Activated T-cell treated with anti-CD3 and anti-CD28 coated beads, Interleukin-2, amount 50 U/mL, for 72 hours (primary cell): ENCODE measurements at places on chromosomes 3 and 15. TPM values are rescaled to one million over a fixed set of nuclear protein-coding genes. Genes with fewer than 3 reads are reported as not detected.

APOD gene
- total RNA-seq, result 4.3 TPM

GPR149 gene
- total RNA-seq, result not detected

SUCNR1 gene
- total RNA-seq, result not detected

GAP43 gene
- total RNA-seq, result not detected

- no peak for DNase-seq
Measured at GRCh38 chr3:168933614-168934013, 729.9 kb downstream of the MECOM start.

DNA sequence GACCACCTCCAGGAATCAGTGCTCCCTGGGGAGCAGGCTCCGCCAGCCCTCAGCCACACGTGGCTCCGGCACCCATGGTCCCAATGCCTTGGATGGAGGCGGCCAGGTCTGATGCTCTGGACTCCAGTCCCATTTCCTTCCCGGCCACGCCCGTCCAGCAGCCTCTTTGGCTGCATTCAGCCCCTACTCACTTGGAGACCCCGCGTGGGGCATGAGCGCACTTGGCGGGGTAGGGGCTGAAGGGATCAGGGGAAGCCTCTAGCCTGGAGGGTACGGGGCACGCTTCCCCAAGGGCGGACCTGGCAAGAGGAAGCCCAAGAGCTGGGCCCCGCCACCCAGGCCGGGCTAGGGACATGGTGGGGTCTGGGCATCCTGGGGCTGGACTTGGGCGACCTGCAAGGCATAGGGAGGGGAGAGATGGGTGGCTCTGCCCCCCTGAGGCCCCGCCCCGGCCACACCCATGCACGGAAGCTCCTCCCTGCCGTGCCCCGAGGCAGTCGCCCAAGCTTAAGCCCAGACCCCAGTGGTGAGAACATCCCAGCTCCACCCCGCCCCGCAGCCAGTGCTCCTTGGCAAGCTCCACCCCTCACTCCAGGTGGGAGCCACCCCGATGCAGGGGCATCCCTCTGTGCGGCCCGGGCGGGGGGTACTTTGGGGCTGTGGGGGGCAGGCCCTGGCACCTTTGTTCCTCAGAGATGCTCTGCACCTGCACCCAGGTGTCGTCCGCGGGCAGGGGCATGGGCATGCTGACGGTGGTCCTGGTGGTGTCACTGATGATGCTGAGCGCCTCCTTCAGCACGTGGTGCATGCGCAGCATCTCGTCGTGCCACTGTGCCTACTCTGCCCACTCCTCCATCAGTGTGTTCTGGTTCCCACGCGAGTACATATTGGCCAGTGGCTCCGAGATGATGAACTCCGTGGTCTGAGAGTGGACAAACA is 163.5 kb downstream of the GOLGA6L4 start:
- DNase-seq, result no peak

GRCh38 chr3:141921316-141921715 is 44.9 kb downstream of the ATP1B3 start:
- no peak for DNase-seq

GRCh38 chr3:50100386-50100785 is 11.7 kb downstream of the RBM5 start:
- no peak for DNase-seq
